ENCODE measurements at places on chromosomes 5 and 9.

DNA sequence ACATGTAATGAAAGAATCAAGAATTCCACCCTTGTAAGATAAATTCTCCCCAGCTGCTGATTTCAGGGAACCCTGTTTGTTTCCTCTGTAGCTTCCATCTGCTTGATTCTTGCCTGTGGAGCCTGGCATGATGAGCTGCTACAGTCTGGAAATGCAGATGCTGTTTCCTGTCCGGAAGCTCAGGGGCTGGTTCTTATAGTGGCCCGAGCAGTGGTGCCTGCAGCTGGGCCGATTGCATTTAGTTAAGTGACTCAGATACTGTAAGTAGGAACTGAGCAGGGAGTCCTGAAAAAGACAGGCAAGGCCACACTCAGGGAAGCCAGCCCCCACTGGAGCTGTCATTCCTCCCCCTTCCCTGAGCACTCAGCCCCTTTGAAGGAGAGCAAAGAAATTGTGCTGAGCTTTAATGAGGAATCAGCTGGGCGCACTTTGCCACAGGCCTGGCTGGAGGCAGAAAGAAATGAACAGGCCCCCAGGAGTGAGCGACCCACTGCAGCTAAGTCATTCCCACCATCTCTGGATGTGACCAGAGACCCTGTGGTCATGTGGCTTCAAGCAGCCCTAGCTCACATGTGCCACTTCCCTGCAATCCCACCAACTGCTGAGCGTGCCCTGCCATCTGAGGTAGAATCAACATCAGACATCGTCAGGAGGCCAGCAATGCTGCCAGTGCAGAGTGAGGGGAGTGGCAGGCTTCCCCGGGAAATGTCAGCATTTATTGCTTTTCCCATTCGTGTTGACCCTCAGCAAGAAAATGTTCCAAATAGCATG lies 206.0 kb upstream of the WWC1 start:
- no peak for DNase-seq

DNA sequence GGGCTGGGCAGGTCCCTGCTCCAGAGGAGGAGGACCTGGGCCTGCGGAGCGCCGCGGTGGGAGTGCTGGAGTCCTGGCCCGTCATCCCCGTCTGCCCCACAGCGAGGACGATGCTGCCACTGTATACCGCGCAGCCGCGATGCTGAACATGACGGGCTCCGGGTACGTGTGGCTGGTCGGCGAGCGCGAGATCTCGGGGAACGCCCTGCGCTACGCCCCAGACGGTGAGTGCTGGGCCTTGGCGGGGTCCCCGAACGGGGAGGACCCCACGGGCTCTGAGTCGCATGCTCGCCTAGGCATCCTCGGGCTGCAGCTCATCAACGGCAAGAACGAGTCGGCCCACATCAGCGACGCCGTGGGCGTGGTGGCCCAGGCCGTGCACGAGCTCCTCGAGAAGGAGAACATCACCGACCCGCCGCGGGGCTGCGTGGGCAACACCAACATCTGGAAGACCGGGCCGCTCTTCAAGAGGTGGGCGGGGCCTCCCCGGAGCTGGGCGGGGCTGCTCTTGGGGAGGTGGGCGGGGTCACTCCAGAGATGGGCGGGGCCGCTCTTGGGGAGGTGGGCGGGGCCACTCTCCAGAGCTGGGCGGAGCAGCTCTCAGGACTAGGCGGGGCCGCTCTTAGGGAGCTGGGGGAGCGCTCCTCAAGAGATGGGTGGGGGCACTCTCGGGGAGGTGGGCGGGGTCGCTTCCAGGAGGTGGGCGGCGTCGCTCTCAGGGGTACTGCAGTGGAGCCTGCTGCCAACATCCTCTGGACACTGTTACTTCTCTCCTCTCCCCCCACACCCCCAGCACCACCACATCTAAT lies 13.1 kb downstream of the LRRC26 start:
- DNase-seq: peak; percentile 11

DNA sequence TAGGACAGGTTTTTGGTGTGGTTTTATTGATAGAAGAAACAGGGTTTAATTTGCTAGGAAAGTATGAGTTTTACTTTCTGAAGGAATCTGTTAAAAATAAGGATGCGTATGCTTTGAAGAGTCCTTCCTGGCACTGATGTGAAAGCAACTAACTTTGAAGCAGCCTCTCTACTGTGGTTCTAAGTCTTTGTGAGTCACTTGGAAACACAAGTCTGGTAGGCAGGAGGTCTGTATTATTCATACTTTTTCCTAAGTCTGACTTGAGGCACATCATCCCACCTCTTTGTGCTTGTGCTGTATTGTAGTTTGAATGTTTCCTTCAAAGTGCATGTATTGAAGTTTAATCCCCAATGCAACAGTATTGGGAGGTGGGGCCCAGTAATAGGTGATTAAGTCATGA lies 129.0 kb downstream of the TAF11L14 start:
- DNase-seq: no peak

GRCh38 chr9:5554254-5554653 lies 43.9 kb downstream of the PDCD1LG2 start:
- no peak for DNase-seq

GRCh38 chr9:134619448-134619982 lies 22.1 kb upstream of the COL5A1 start:
- no peak for DNase-seq
